CD4-positive, alpha-beta T cell treated with Interleukin-17A for 1 hour (primary cell): ENCODE measurements at places on chromosomes 5 and 9.

- DNase-seq = no peak
Measured at GRCh38 chr5:82806513-82806912, 270.7 kb downstream of the TMEM167A start.

DNA sequence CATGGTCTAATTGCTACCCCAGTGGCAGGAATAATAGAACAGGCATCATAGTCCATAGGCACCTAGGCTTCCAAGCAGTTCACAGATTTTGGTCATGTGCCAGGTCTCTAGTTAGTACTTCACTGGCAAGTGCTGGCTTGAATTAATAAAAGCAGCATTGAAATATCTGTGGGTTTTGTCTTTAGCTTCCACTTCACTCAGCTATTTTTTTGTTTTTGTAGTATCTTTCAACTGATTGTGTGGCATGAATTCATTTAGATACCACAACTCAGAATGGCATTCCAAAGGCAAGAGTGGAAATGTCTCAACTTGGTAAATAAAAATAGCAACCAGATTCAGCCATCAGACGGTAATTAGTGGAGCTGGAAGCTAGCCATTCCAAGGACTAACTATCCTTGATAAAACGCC, 27.9 kb upstream of the ITGA2 start:
- DNase-seq = no peak

DNA sequence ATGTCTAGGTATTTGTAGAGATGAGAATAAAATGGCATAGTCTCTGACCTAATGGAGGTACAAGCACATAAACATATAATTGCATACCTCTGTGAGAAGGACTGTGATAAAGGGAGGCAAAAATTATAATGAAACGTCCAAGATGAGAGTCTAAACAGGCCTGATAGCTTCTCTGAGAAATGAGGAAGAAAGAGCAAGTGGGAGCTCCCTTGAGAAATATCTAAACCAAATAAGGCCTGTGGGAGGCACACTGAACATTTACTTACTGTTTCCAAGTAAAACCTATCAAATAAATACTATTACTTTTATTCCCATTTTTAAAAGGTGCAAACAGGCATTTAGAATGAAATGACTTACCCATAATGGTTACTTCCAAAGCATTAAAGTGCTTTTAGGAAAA, 125.6 kb upstream of the PAPPA start:
- DNase-seq = no peak

DNA sequence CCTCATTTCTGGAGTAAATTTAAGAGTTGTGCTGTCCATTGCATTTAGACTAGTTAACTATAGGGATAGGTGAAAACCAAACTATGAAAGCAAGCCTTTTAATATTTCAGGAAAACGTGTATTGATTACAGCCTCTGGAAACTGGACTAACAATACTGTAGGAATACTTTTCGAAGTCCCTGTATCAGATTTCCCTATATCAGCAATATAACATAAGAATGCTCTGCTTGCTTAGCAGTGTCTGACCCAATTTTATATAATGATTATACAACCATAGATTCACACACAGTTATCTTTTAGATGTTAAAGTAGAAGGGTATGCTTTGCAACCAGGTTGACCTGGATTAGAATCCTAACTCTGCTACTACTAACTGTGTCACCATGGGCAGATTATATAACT, 203.1 kb downstream of the WDR70 start:
- DNase-seq = no peak

DNA sequence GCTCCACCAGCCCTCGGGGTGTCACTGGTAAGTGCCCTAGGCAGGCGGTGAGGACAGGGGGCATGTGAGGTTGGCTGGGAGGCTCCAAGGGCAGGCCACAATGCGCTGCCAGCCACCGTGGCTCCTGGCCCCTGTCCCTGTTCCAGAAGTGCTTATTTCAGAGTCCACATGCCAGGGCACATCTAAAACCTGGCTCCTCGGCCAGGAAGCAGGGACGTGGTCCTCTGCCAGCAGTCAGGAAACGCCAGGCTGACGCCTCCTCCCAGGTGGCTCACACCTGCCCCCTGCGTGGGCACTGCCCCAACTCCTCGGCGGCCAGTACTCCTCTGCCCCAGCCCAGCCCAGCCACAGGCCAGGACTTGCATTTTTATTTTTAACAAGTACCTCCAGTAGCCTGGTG, 68.5 kb downstream of the SECISBP2 start:
- DNase-seq = no peak

GRCh38 chr9:112757282-112757883, 6.8 kb downstream of the SNX30 start:
- no peak for DNase-seq

- peak; percentile 63 for DNase-seq
Measured at GRCh38 chr9:95981761-95982390, 106.4 kb downstream of the ERCC6L2 start.

DNA sequence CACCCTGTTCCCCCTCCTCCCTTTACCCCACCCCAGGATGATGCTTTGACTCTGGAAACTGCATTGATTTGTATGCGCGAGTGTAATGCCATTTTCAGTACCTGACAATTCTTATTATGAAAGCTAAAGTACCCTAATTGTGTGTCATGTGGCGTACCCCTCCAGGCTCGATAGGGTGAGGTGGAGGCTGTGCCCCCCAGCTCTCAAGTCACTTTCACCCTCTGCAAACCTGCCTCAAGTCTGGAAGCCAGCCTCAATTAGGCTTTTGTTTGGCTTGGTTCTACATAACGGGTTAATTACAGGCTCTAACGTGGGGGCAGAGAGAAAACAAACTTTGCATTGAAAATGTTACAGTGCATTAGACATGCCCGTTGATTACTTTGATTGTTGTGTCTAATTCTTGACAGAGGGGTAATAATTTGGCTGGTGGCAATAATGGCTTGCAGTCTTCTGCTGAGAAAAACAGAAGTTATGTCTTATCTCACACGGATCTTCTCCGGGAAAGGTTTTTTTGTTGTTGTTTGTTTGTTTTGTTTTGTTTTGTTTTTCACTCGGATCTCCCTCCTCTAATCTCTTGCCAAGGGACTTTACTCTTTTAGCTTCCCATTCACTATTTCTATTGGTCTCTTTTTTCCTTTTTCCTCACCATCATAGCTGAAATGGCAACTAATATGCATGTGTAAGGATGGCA, 12.6 kb downstream of the ISL1 start:
- no peak for DNase-seq

GRCh38 chr9:132497731-132498130, 84.7 kb upstream of the BARHL1 start:
- DNase-seq = no peak

- DNase-seq = no peak
Measured at GRCh38 chr5:69078921-69079540, 14.8 kb upstream of the SLC30A5 start.

GRCh38 chr5:139774980-139775661, 20.5 kb upstream of the PSD2 start:
- peak; percentile 77 for DNase-seq

DNA sequence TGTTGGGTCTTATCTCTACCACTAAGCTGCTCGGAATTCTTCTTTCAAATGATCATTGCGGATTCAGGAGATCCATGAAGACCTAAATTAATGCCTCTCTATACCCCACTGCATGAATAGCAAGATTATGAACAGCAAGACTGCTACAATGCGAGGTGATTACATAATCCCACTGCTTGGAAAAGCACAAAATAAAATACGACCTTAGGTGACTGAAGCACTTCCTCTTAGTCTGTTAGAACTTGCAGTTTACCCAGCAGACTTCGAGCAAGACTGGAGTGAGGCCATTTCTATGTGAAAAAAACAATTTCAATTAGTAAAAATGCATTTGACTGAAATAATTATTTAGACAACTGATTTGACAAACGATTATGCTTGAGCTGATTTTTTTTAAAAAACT, 59.8 kb downstream of the SH3RF2 start:
- no peak for DNase-seq

GRCh38 chr9:132199056-132199455, 37.2 kb downstream of the NTNG2 start:
- DNase-seq = no peak

DNA sequence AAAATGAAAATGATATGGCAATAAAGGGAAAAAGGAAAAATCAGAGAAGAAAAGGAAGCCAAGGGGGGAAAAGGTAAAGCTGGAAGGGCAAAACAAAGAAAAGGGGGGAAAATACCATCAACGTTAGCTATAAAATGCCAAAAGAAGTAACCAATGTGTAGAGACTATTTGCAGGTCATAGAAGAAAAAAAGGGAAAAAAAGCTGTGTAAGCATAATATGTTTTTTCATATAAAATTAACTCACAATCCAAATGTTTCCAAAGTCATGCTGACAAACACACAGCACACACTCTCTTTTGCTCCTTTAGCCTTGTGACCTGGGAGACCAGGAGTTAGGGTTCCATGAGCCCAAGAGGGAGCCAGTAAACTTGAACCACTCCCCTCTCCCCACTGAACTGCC, 18.2 kb downstream of the FBN2 start:
- no peak for DNase-seq

GRCh38 chr5:621341-621761, 9.2 kb downstream of the CEP72 start:
- DNase-seq = no peak

DNA sequence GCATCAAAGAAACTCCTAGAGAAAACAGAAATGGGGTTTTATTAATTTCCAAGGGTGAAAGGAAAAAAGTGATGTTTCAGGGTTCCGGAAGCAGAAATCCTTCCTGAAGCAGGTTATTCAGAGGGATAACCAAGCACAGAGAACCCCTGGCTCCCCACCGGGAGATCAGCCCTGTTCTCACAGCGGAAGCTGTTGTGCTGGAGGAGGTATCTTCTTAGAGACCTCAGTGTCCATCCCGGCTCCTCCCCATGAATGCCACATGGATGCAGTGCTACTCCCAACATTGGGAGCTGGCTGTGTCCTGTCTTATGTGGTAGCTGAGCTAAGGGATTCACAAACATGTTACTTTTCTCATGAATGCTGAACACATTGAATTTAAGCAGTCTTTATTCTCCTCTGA, 80.9 kb upstream of the IRX2 start:
- DNase-seq = no peak

- DNase-seq = no peak
Measured at GRCh38 chr5:149452665-149453617, 73.8 kb upstream of the IL17B start.

GRCh38 chr5:78758169-78758839, 109.7 kb upstream of the LHFPL2 start:
- no peak for DNase-seq

- no peak for DNase-seq
Measured at GRCh38 chr5:150561571-150562275, 53.8 kb downstream of the NDST1 start.

GRCh38 chr5:69000216-69000919, 93.4 kb upstream of the SLC30A5 start:
- DNase-seq = no peak

GRCh38 chr5:132319975-132320374, 25.8 kb downstream of the SLC22A4 start:
- no peak for DNase-seq

DNA sequence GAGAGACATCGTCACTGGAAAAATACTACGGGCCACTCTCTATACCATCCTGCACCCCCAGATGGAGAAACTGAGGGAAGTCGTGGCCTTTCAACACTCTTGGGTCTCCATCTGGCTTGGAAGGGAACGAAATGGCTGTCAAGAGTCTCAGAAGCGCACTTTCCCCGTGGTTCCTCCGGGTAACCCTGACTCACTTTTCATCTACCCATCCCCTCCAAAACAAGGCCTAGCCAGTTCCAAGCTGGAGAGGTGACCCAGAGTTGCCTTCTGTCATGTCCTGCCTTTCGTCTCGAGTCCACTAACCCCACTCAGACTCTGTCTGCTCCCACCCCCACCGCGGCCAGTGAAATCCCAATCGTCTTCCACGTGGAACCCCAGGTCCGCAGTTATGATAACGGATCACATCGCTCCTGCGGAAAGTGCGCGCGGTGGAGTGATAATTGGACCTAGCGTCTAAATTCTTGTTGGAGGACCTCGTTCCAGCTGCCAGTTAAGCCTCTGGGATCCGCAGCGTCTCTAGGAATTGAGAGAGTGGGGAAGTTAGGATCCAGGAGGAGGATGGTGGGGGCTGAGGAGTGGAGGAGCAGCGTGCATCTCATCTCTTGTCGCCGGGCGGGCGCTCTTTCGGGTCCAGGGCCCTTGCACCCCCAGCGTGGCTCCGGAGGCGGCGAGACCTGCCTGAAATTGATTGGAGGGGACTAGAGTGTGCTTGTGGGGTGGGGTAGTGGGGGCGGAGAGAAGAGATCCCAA, 4.6 kb downstream of the CDKN2A start:
- DNase-seq = no peak

GRCh38 chr5:102867992-102868662, 113.0 kb downstream of the PAM start:
- DNase-seq = no peak

DNA sequence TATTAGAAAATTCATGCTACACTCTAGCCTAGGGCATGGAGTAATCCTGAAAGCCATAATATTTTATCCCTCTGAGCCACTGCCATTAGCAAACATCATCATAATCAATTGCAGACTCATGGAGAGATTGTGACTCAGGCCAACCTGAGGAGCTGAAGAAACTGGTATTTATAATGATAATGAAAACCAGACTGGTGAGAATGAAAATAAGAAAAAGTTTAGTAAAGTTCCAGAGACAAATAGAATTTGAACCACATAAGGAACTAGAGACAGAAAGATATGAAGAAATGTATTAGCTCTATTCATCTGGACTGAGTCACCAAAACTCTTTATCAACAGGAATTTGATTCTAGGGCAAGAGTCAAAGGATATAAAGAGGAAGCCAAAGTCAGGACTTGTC, 158.7 kb downstream of the DRD1 start:
- DNase-seq = no peak

GRCh38 chr9:94909250-94909894, 182.9 kb downstream of the AOPEP start:
- DNase-seq = no peak

- peak; percentile 17 for DNase-seq
Measured at GRCh38 chr5:143205883-143206195, 197.6 kb downstream of the NR3C1 start.

DNA sequence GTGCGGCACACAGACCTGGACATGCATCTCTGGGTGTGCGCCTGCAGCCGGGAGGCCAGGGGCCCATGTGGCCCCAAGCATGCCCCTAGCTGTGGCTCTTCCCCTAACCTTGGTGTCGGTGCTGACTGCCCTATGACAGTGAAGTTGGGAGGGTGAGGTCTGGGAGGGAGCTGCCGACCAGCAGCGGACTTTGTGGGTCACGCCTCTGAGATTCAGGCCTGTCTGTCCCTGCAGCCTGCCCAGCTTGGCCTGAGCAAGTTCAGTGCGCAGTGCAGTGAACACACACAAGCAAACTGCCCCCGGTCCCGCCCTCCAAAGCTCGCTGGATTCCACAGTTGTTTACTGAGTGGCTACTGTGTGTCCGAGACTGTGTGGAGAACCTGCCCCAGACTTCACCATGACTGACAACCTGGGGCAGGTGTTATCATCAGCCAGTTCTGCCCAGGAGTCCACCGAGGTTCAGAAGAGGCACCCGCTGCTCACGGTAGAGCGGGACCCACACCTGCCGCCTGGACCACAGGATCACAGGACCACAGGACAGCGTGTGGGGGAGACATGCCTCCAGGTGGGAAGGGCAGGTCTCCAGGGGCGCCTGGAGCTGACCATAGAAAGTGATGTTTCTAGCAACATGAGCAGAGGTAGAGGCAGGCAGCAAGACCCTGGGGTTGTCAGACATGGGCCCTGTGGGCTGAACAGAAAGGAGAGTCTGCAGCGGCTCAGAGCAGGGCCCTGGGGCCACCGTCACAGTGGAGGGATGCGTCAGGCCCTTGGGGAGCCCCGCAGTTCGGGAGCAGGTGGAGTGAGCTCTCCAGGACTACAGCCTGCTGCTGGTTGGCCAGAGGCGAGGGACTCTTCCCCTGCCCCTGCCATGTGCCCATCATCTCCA, 105.1 kb downstream of the PHF2 start:
- DNase-seq = no peak

- DNase-seq = no peak
Measured at GRCh38 chr9:131382850-131383729, 10.8 kb upstream of the PRRC2B start.

GRCh38 chr9:116480700-116481099, 206.4 kb upstream of the TRIM32 start:
- no peak for DNase-seq
